Urinary bladder (tissue), 4 donors: ENCODE measurements at places on chromosomes 2 and 18. TPM values are rescaled to one million over a fixed set of nuclear protein-coding genes. Genes with fewer than 3 reads are reported as not detected.

The NR4A2 gene
- 2.9 TPM for total RNA-seq

The IL37 gene
- not detected for total RNA-seq

The LIMS3 gene
- total RNA-seq = 13.5 TPM

GRCh38 chr2:173099804-173100203 is 24.2 kb downstream of the MAP3K20 start:
- no peak for DNase-seq

GRCh38 chr2:233371641-233372040 is 17.3 kb downstream of the DGKD start:
- no peak for DNase-seq

DNA sequence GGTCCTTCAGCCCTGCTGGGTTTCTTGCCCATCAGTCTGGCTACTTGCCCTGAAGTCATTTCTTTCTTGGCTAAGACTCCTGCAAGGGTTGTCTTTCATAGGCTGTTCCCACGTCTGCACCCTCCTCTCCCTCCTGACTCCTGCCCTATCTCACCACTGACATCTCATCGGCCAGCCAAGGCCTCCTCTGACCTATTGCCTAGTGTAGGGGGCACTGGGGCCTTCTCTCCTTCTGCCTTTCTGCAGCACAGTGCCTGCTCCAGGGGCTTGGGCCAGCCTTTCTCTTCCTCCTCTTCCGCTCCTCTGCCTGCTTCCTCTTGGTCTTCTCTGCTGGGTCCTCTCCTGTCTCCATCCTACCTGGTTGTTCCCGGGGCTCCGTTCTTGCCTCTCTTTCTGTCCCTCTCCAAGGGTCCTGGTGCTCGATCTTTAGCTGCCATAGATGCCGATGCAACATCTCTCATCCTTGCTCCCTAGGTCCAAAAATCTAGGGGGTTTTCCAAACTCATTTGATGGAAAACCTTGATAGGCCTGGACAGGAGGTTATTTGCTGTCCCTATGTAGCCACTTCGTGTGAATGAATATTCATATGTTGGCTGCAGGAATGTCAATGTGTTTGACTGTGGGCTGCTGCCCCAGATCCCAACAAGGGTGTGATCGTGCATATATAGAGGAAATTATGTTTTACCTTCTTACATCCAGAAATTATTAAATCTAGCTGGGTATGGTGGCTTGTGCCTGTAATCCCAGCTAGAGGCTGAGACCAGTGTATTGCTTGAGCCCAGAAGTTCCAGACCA is 9.7 kb upstream of the NT5DC4 start:
- no peak for DNase-seq

GRCh38 chr2:12034382-12034781 is 287.9 kb downstream of the LPIN1 start:
- no peak for DNase-seq

- peak; percentile 39 for DNase-seq
These were observed 12.7 kb downstream of the FAM110C start for GRCh38 chr2:33620-34019.

DNA sequence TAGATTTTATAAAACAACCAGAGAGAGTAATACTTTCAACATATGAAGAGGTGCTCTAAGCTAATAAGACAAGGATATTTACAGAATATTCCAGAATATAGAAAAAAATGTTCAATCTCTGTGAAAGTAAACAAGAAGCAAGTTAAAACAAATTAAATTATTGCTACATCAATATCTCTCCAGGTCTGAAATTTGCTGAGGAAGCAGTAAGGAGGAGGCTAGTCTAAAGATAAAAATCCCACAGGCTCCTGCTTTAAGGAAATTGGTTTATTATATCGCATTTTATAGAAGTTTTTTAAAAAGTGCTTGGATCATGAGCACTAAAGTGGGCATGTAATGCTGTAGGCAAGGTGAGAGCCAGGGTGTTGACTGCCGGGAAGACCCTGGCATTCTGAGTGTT is 39.7 kb upstream of the ASB18 start:
- DNase-seq = no peak

DNA sequence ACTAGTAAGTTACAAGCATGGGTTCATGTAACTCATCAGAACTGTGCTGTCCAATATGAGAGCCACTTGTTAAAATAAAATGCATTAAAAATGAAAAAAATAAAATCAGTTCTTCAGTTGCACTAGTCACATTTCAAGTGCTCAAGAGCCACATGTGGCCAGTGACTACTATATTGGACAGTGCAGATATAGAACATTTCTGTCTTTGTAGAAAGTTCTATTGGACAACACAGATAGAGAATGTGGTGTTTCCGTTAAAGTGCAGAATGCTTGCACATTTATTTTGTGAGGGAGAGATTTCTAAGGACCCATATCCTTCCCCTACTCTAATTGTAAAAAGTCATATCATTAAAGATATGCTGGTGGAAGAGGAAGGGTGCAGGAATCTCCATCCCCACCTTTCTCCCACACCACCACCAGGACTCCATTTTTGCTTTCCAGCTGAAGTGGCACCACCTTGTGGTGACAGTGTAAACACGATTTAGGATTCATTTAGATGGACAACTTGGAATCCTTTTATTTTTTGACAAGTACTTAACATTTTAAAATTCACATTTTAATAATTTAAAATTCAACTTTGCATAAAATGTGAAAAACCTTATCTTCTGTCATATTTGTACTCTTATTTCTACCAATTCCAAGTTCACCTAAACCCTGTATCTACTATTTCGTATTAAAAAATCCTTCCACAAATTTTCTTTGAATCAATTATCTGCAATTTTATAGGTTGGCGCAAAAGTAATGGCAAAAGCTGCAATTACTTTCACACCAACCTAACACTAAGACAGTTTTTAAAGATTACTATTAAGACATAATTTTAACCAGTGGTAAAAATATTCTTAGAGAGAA is 9.4 kb upstream of the CD302 start:
- no peak for DNase-seq

DNA sequence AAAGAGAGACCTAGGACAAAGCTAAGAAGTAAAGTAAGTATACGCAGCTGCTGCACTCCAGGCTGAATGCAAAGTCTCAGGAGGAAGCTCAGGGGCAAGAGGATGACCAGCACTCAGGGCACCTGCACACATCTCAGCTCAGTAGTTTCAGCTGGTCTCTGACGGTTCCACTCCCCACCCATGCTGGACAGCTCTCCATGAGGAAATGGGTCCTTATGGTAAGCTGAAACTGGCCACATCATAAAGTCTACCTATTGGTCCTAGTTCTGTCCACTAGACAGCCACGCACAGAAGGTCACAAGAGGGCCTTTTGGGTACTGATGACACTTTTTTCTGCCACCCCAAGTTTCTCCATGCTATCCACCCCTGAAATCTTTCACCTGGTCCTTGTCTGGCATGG is 215.3 kb downstream of the TTC32 start:
- DNase-seq = no peak
